ENCODE measurements at places on chromosomes 2 and 18. TPM values are rescaled to one million over a fixed set of nuclear protein-coding genes. Genes with fewer than 3 reads are reported as not detected.

Gene MAP2
- 1.2 TPM for total RNA-seq

Gene C1QL2
- total RNA-seq = not detected

Gene NCK2
- total RNA-seq = 18.6 TPM

Gene ADCYAP1
- not detected for total RNA-seq

DNA sequence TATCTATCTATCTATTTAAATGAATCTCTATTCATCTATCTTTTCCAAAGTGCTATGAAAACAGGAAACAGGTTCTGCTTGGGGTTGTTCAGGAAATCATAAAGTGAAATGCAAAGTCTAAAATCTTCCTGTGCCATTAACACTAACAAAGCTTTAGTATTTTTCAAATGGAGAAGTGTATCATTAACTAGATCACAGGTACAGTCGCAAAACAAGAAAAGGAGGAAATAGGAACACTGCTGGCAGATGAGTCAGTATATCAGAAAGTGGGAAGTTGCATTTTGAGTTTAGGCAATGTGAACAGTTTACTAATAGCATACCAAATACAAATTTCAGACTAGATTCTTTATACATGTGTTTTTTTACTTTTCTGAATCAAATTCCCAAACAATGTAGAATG lies 888.5 kb upstream of the FSHR start:
- no peak for DNase-seq

GRCh38 chr2:239811111-239811781 lies 213.9 kb downstream of the NDUFA10 start:
- DNase-seq = no peak

DNA sequence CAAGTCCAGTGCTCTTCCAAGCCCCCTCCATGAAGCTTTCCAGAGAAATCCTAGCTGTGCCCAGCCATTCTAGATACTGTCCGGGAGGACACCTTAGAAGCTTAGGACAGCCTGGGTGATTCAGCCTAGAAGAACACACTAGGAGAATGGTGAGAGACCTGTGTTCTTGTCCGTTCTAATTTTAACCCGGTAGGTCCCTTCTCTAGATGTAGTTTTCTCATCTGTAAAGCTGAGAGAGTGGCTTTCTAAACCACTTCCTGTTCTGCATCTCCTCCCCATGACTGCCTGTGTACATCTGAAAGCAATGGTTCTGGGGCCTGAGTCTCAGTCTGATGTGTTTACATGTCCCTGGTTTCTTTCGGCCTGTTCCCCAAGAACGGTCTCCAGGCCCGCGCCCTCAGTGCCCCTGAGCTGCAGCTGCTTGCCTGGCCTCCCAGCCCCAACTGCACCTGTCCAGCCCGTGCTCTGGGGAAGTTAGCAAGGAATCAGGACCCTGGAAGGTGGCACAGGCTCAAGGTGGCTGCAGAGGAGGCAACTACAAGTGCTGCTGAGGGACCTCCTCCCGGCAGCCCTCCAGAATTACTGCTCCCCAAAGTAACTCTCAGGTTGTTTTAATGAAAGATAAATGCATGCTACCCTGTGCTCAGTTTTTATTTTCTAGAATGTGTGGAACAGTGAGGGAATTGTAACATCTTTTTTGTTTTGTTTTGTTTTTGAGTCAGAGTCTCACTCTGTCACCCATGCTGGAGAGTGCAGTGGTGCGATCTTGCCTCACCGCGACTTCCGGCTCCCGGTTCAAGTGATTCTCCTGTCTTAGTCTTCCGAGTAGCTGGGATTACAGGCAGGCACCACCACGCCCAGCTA lies 105.9 kb downstream of the LBH start:
- no peak for DNase-seq

DNA sequence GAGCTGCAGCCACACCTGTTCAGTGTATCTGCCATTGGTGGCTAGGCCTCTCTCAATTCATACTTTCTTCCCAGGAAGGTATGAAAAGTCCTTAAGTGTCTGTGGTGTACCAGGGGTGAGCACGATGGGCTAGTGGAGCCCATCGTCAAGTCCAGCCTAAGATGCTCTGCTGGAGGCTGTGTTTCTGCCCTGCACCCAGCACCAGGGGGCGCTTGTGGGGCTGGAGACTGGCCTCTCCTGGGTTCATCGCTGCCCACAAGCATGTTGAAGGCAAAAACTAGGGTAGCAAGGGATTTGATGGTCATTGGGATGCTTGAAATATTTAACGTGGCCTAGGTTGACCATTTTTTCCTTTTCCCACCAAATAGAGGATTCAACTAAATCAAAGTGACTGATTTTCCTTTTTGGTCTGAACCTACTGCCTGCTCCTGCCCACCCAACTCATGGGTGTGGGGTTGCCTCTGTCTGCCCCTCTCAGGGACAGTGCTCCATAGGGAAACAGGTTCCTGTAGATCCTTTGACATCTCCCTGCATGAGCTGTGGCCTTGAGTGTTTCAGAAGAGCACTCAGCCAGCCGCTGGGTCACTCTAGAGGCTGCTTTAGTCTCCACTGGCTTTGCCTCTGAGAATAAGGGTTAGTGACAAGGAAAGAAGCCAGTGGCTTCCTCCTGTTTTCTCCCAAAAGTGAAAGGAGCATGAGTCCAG lies 59.0 kb downstream of the TPGS2 start:
- no peak for DNase-seq

DNA sequence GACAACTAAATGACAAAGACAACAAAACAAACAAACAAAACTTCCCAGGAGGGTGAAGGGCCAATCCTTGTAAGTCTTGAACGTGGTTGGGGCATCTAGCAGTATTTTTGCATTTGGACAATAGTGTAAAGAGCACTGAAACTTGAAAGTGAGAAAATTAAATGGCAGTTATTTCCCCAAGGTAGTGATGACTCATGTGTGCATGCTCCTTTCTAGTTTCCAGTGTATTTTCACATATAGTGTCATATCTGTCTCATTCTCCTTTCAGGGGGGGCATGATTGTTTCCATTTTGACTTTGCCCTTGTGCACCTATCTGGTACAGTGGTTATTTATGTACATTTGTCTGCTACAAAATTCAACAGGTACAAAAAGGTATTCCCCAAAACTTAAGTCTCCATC lies 39.5 kb downstream of the CERS6 start:
- DNase-seq = no peak

DNA sequence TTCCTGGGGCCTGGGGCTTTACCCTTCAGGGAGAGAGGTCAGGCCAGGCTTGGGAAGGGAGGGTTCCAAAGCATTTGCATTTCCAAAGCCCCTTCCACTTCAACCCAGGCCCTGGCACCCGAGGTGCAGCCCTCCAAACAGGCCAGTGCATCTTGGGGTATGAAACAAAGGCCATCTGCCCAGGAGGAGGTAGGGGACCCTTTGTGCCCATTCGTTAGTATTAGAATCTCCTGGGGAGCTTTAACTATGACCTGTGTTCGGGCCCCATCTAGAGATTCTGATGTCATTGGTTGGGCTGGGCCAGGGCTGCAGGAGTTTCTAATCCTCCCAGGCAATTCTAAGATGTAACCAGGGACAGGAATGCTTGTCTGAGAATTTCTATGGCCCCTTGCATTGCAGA lies 73.6 kb downstream of the CIB4 start:
- DNase-seq = no peak

DNA sequence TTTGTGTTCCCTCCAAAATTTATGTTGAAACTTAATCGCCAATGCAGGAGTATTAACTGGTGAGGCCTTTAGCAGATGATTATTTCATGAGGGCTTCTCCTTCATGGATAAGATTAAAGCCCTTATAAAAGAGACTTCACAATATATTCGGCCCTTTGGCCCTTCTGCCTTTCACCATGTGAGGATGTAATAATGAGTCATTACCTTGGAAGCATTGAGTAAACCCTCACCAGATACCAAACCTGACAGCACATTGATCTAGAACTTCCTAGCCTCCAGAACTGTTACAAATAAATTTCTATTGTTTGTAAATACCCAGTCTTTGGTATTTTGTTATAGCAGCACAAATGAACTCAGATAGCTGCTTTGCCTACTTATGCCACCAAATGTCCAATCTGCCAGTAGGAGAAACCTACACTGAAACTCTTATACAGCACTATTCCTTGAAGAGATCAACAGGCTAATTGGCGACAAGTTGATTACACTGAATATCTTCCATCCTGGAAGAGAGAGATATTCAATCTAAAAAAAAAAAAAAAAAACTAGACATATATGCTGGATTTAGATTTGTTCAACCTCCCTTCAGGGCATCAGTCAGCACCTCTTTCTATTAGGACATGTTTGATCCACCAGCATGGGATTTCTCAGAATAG lies 125.9 kb upstream of the COL5A2 start:
- peak; percentile 39 for DNase-seq

DNA sequence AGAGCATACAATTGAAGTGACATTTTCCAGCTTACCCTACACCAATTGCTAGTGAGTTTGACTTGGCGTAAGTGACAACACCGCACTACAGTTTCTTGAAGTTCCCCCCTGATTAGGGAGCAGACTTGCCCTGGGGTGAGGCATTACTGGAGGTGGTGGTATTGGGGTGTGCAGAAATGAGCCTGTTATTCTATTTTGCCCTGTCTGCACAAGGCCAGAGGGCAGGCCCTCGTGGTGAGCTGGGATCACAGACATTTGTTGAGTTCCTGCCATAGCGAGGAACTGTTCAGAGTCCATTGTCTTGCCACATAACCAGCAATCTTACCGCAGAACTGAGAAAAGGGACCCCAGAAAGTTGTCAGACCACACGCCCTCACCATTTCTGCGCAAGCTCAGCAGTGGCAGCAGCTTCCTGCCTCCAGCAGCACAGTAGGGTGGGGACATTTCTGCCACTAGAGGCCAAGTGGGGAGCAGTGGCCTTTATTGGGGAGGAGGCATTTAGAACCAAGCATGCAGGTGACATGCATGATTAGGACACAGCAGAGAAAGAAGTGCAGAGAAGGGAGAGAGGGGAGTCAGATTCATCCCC lies 103.6 kb upstream of the BCL2L11 start:
- no peak for DNase-seq

GRCh38 chr2:170345607-170346006 lies 167.7 kb downstream of the MYO3B start:
- no peak for DNase-seq

Data from HFFc6 (cell line).